NCI-H1436 (cell line): ENCODE measurements at places on chromosomes 2 and 18.
A peak's percentile ranks its signal among the peaks of the same experiment; 100 is the strongest.

DNA sequence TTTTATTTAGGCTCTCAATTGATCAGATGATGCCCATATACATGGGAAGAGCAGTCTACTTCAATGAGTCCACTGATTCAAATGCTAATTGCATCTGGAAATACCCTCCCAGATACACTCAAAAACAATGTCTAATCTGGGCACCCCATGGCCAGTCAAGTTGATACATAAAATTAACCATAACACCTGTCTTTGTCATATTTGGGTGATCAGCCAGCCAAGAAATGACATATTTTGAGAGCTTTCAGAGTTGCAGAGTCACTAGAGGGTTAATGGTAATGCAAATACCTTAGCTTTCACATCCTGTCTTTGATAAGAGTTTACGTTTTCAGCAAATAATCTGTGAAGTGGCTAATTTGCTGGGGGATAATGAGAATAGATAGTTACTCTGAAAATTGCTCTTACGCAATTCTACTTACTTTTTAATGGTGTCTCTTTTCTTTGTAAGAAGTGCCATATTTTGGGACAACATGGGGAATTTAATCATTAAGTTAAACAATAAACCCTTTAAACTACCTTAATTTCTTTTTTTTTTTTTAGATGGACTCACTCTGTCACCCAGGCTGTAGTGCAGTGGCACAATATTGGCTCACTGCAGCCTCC is 49.1 kb downstream of the CCDC195 start:
- peak; percentile 40 for DNase-seq

DNA sequence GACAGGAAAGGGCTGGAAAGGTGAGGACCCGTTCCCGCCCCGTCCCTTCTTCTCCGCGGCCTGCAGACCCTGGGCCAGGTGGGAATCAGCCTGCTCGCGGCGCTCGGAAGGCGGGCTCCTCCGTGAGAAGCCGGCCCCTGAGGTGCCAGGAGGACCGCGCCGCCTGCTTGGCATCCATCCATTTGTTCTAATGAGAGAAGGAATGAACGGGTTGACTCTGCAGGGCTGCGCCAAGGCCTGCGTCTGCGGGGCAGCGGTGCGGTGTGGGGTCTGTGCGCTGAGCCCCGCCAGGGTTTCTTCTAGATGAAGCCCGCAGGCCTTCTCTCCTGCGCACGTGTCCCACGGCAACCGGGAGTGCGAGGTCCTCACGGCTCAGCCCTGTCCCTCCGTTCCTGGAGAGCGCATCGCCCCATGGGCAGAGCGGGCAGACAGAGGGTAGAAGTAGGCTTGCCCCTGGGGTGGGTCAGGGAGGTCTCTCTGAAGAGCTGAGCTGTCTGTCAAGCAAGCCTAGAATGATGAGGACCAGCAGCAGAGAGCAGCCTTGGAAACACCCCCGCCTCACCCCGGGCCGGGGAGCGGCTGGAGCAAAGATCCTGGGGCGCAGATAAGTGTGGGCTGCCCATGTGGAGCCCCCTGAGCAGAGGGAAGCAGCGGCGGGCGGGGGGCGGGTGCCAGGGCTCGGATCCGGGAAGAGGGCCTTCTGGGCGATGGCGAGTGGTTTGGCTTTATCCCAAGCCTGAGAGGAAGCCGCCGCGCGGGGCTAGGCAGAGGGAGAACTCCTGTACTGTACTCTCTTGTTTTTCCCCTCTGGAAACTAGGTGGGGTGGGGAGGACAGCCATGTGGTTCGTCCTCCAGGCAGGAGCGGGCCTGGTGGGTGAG is 27.9 kb upstream of the HS6ST1 start:
- DNase-seq = no peak

- DNase-seq = no peak
These were observed 256.7 kb upstream of the LRRTM4 start for GRCh38 chr2:77778917-77779316.

DNA sequence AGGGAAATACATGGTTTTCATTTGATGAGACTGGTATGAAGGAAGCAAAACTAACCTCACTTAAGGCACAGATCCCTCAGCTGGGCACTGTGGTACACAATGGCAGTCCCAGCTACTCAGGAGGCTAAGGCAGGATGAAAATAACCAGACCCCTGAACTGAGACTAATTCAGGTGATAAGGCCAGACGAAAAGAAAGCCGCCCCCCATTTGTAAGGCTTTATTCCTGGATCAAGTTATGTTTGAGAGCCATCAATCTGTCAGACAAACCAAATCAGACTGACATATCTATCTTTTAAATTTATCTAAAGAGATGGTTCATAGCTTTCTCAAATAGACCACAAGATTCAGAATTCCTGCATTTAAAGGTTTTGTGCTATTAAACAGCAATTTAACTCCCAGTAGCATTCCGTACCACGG is 4.1 kb downstream of the SRSF7 start:
- no peak for DNase-seq

- no peak for DNase-seq
These were observed 1.9 kb downstream of the RAB31 start for GRCh38 chr18:9710037-9710436.

GRCh38 chr18:32775628-32776027 is 2.8 kb upstream of the KLHL14 start:
- no peak for DNase-seq

- no peak for DNase-seq
These were observed 236.0 kb downstream of the DOK6 start for GRCh38 chr18:69636529-69637301.

DNA sequence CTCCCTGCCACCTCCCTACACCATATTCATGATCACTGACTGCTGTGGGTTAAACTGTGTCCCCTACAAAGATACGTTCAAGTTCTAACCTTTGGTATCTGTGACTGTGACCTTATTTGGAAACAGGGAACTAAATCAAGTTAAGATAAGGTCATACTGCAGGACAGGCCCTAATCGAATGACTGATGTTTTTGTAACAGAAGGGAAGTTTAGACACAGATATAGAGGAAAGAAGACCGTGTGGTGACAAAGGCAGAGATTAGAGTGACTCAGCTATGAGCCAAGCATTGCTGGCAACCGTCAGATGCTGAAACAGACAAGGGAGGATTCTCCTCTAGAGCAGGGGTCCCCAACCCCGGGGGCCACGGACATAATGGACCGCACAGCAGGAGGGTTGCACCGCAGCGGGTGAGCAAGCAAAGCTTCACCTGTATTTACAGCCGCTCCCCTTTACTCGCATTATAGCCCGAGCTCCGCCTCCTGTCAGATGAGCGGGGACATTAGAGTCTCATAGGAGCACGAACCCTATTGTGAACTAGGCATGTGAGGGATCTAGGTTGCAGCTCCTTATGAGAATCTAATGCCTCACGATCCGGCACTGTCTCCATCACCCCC is 28.9 kb upstream of the RNF152 start:
- no peak for DNase-seq

- DNase-seq = no peak
These were observed 300.1 kb upstream of the TRIB2 start for GRCh38 chr2:12416600-12416999.

DNA sequence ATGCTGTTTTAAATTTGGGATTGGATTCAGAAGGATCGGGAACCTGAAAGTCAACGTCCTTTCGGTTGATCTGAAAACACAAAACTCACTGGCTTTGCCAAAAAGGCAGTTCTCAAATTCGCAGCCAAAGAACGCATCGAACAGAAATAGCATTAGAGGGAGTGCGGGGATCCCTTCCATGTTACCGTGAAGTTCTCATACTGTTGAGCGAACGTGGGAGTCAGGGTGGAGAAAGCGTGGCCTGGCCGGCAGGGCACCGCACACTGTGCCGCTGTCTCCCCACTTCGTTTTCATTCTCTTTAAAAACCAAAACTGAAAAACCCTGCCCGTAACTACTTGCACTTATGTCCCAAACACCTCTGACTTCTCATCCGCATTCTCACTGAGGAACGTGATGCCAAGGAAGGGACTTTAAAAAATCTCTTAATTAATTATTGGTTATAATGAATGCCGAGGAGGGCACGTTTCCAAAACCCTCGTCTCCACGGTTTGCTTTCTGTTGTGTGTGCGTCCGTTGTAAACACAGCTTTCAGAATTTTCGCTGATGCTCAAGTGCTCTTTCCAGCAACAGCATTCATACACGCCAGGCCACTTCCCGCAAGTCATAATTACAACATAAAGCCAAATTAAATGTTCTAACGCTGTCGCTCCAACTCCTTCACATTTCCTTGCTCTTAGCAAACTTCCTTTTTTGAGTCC is 60.9 kb upstream of the TWIST2 start:
- no peak for DNase-seq

DNA sequence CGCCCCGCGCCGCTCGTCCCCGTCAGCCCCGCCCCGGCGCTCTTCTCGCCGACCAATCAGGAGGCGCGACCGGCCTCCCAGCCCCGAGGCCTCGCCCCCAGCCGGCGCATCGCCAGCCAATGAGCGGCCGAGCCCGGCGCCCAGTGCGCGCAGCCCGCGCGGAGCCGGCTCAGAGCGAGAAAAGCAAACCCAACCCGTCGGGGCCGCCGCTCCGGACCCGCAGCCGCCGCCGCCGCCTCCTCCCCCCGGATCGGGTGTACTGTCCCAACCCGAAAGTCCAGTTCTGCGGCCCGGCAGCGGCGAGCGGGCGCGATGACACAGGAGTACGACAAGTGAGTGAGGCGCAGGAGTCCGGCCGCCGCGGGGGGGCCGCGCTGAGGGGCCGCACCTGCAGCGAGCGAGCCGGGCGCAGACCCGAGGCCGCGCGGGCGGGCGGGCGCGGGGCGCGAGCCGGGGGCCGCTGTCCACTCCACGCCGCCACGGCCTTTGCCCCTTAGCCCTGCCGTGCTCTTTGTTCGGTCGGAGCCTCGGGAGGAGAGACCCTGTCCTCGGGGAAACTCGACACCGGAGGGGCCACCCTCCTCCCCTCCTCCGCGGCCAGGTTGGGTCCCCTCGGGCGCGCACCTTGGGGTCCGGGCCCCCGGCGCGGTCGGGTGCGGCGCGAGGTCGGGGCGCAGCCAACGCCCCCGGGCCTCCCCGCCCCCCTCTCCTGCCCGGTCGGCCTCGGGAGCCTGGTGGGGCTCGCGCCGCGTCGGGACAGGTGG is at the start of gene GRHL1:
Gene GRHL1, plus strand, starts transcription at position 172 of the 764 bp plus-strand sequence. Its CDS starts 141 bp downstream, at position 313.
- peak; percentile 89 for DNase-seq

- no peak for DNase-seq
These were observed 5.2 kb downstream of the APCDD1 start for GRCh38 chr18:10459587-10459986.

- no peak for DNase-seq
These were observed 50.6 kb downstream of the DNAJC10 start for GRCh38 chr2:182766626-182767025.

DNA sequence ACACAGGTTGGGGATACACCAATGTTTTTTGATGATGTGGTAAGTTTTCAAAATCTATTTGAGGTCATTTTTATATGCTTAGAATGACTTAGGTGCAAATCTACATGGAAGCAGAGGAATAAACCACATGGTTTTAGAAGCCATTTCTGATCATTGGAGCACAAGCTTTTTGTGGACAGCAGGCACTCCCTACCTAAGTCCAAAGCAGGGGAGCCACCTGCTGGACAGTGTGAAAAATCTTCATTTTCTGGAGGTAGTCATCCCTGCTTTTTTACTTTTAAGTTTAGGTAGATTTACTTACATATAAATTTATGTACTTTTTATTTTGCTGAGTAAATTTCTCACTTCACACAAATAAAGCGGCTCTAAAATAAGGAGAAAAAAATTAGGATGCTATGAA is 323.2 kb downstream of the PLCL1 start:
- DNase-seq = peak; percentile 24

GRCh38 chr2:218585541-218585940 is 16.9 kb downstream of the CNOT9 start:
- no peak for DNase-seq

DNA sequence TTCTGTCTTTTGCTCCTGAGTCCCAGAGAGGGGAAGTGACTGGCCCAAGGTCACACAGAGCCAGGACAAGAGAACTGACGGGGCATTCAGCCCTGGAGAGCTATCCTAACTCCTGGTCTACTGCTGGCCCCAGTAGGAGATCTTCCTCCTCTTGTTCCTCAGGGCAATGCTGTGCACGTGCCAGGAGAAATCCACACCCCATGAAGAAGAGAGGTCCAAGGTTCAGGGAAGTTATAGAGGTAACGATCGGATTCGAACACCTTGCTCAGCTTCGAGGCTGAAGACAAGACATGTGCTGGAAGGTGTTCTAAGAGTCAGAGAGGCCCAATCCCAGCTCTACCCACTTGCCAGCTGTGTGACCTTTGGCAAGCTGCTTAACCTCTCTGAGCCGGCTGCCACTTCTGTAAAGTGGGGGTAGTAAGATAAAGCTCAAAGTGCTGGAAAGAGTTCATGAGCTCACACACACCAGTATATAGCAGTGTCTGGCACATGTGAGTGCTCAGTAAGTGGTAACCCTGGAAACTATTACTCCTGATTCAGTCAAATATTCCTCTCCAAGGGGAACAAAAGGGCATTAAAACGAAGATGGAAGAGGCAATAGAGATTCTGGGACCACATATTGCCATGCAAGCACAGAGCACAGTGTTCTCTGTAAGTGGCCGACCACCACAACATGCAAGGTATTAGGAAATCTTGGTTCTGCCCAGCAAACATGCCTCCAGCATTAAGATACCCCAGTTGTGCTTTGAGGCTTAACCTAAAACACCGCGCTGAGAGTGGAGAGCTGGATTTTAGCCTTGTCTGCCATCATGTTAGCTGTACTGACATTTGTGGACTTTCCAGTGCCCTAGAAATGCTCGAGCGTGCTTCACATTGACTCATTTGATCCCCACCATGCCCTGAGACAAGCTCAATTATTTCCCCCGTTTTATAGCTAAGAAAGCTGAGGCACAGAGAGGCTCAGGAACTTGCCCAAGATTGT is 25.6 kb downstream of the SERTAD2 start:
- DNase-seq = no peak

DNA sequence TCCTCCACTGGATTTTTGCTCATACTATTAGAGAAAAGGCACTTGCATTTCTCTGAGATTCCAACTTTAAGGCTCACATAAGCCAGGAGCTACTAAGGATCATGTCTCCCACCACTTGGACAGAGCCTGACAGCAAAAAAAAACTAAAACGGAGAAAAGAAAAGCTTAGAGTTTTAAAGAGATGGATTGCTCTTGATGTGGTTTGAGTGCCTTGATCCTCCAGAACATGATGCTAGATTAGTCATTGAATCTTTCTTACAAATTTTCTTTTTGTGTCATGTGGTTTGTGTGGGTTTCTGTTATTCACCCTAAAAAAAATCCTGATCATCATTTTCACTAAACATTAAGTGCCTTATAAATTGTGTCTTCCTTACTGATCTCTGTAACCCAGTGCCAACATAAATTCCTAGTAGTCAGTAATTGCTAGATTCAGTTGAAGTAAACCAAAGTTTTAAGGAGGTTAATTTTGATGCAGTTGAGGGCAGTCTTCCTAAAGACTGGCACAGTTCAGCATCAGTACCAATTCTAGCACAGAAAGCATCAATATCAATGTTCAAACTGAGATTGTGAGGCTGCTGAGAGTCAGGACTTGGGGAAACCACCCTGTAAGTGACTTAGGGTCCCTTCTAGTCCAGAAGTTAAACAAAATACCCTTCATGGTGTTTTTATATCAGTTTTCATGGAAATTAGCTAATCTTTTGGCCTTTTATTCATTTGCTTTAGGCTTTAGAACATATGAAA is 206.3 kb downstream of the RAD51AP2 start:
- no peak for DNase-seq
